Activated CD4-positive, alpha-beta T cell treated with anti-CD3 and anti-CD28 coated beads, Interleukin-2, amount 10 ng/mL, durations not matched to agents 24 days and 14 days (primary cell): ENCODE measurements at places on chromosomes 3 and 15. TPM values are rescaled to one million over a fixed set of nuclear protein-coding genes. Genes with fewer than 3 reads are reported as not detected.

The GP5 gene
- total RNA-seq, result 0.12 and 0.26 TPM in 2 replicates

The NRG4 gene
- not detected in 2 replicates for total RNA-seq

The SLC51A gene
- total RNA-seq, result not detected in 2 replicates

DNA sequence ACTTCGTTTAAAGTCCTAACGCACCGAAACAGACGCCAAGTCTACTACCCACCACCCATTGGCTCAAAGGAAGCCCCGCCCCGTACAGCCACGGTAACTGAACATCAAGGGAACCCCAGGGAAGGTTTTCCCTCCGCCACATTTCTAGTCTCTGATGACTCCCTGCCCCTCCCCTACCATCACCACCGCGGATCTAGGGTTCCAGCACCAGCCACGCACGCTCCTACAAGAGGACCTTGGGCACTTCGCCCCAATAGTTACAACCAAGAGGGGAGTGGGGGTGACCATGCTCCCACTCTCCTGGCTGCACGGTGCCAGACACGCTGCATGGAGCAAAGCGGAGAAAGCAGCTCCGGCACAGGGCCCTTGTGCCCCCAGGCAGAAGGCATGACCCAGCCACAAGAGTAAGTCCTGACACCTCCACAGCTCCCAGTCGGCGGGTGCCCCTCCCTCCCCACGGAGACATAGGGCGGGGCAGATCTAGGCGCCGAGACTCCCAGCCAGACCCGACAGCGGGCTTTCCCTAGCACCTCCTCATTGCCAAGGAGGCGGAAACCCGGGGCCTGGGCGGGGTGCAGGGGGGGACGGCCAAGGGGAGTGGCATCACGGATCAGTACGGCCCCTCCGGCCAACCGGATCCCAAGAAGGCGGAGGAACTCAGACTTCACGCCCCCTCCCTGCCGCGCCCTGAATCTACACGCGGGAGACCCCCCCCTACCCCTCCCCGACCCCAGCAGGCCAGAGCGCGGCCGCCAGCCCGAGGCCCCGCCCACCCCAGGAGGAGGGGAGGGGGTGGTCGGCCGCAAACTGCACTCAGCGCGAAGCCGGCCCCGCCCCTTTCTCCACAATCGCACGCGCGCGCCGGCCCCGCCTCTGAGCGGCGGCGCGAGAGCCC lies 936 bp downstream of the SIN3A start:
- H3K27ac ChIP-seq, result peak overlapping the region; percentile 88
- H3K36me3 ChIP-seq, result peaks cover 9% of the 10 kb centered on the region
- no peaks in the 10 kb centered on the region for H3K27me3 ChIP-seq
- peaks cover 41% of the 10 kb centered on the region for H3K4me1 ChIP-seq
- peak; percentile 98 for DNase-seq

GRCh38 chr3:151197981-151198767 lies 4.8 kb downstream of the GPR171 start:
- H3K27ac ChIP-seq, result peak overlapping the region; percentile 99
- H3K27me3 ChIP-seq, result no peaks in the 10 kb centered on the region
- DNase-seq, result no peak

DNA sequence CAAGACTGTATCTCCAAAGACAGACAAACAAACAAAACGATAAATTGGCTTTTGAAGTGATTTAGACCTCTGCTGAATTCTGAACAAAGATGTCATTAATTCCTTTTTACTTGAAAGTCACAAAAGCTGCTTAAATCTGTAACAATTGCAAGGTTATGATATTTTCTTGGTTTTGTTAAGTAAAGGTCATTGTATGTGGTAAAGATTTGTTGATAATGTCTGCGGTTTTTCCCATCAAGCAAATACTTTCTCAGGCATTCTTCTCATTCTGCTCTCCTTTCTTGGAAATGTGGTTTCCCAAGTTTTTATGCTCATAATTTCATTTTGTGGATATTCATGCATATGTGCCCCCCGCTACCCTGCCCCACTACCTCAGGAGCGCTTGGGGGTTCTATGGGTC lies 116.5 kb downstream of the SLMAP start:
- H3K4me1 ChIP-seq, result peaks cover 4% of the 10 kb centered on the region
- H3K4me3 ChIP-seq, result no peak overlapping the region
- H3K27me3 ChIP-seq, result no peaks in the 10 kb centered on the region
- H3K27ac ChIP-seq, result no peak overlapping the region
- H3K36me3 ChIP-seq, result peaks cover 12% of the 10 kb centered on the region
